Glomerular endothelial cell (primary cell): ENCODE measurements at places on chromosomes 6 and 20. TPM values are rescaled to one million over a fixed set of nuclear protein-coding genes. Genes with fewer than 3 reads are reported as not detected.

The DYNLT2 gene
- total RNA-seq = 0.48 and 1.1 TPM in 2 replicates

The LPIN3 gene
- 4.1 and 4.6 TPM in 2 replicates for total RNA-seq

The CCM2L gene
- total RNA-seq = 12.3 and 29.1 TPM in 2 replicates

The XKR7 gene
- total RNA-seq = 0.05 TPM in 1 of 2 replicates, not detected in the other

The ZNF165 gene
- 0.23 and 0.97 TPM in 2 replicates for total RNA-seq

The GNAS-AS1 gene
- not detected in 2 replicates for total RNA-seq

The TCF15 gene
- 13.0 and 20.4 TPM in 2 replicates for total RNA-seq

The TLDC2 gene
- total RNA-seq = not detected in 2 replicates

The MEP1A gene
- not detected in 2 replicates for total RNA-seq

The ZC2HC1B gene
- not detected in 2 replicates for total RNA-seq

The BANF2 gene
- not detected in 2 replicates for total RNA-seq

The KIF25 gene
- not detected in 2 replicates for total RNA-seq

The GSTA3 gene
- not detected in 2 replicates for total RNA-seq

The SMPDL3A gene
- 7.5 and 13.0 TPM in 2 replicates for total RNA-seq

The ANKRD60 gene
- not detected in 2 replicates for total RNA-seq

The CST4 gene
- not detected in 2 replicates for total RNA-seq

The SLA2 gene
- not detected in 2 replicates for total RNA-seq

The RAET1L gene
- not detected in 2 replicates for total RNA-seq
